ENCODE measurements at places on chromosomes 2 and 18.
A peak's percentile ranks its signal among the peaks of the same experiment; 100 is the strongest.

GRCh38 chr18:68448736-68449135, 266.2 kb downstream of the TMX3 start:
- no peak for DNase-seq

DNA sequence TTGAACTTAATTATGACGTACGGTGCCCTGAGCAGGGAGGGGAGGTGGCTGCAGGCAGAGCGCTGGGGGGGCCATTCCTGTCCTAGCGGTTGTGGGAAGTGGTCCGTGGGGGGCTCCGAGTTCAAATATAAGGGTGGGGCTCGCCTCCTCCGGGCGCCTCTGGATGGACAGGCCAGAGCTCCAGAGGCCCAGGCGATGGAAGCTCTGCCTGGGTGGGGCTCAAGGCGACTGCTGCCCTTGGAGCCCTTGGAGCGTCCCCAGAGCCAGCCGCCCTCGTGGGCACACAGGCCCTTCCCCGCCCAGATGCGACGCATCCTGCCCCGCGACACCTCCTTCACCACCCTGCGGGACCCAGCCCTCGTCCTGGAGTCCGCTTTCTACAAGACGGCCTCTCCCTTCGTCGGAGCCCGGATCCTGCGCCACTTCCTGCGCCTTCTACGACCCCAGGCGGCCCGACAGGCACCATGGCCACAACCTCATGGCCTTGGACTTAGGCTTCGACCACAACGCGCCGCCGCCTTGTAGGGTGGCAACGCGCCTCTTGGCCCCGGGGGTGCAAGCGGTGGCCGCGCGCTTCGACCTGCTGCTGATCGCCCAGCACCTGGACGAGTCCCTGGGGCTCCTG, 10.5 kb downstream of the AQP12B start:
- no peak for DNase-seq

DNA sequence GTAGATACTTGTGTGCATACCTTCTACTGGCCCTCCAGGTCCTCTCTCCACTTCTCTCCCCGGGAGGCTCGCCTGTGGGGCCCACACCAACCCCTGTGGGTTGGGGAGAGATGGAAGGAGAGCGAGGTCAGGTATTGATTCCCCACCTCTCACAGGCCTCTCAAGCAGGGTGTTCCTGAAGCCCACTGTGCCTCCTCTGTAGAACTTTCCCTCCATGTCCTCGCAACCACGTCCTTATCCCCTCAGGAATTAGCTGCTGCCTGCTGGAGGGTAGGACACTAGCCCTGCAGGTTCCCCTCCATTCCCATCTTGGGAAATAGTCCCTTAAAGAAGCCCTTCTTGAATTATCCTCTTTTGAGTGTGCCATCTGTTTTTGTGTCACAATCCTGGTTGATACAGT, 38.9 kb upstream of the KLF11 start:
- DNase-seq = no peak

- DNase-seq = no peak
Observed at GRCh38 chr18:69161383-69162028, 239.2 kb upstream of the DOK6 start.

DNA sequence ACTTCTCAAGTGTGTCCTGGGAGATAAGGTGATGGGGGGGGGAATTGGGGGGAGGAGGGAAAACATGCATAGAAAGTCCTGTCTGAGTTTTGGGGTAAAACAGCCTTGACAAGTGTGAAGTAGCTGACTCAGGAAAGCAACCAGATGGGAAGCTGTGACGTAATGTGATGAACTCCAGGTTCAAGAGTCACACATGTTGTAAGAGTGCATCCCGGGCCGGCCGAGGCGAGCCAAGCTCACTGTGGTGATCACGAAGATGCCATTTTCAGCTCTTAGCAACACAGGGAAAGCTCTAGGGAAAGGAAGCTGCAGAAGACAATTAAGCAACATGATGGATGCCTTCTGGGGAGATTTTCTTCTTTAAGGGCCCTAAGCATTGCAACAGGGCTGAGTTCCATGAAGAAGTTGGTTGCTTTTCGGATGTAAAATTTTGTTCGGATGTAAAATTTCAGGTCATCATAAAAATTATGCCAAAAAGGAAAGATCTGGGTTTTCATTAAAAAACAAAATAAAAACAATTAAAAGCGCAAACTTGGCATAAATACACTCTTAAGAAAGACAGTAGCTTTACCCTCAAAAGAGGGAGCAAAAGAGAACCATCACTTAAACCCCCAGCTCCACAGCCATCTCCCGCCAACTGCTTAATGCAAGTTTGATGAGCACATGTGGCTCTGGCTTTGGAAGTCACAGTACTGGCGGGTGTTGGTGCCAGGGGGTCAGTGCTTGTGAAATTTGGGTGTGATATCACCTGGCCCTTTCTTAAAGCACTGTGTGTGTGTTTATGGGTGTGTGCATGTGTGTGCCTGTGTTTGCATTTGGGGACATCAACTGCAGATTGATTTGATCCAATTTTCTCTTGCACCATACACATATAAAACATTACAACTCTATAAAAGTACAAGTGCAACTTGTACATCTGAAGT, 19.1 kb downstream of the SERTAD2 start:
- DNase-seq = peak; percentile 87

GRCh38 chr2:160175169-160176134, 24.6 kb downstream of the ITGB6 start:
- no peak for DNase-seq

GRCh38 chr2:241509155-241509784, 886 bp upstream of the STK25 start:
- DNase-seq = peak; percentile 88

DNA sequence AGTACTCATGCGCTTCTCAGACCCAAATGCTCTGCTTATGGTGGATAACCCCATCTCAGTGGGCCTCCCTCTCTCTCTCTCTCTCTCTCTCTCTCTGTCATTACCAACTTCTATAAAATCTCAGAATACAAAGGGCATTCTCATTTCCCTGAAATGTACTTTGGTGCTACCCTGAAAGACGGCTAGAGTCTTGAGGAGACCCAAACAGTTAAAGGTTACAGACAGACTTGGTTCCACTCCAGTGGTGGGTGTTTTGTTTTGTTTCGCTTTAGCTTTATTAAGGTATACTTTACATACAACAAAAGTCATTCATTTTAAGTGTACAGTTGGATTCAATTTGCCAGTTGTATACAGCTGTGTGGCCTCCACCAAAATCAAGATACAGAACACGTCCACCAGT, 60.9 kb downstream of the BCL11A start:
- no peak for DNase-seq

- no peak for DNase-seq
Observed at GRCh38 chr2:20674974-20675679, 8.2 kb downstream of the GDF7 start.

- DNase-seq = no peak
Observed at GRCh38 chr2:35960596-35960995, 395.0 kb upstream of the CRIM1 start.

DNA sequence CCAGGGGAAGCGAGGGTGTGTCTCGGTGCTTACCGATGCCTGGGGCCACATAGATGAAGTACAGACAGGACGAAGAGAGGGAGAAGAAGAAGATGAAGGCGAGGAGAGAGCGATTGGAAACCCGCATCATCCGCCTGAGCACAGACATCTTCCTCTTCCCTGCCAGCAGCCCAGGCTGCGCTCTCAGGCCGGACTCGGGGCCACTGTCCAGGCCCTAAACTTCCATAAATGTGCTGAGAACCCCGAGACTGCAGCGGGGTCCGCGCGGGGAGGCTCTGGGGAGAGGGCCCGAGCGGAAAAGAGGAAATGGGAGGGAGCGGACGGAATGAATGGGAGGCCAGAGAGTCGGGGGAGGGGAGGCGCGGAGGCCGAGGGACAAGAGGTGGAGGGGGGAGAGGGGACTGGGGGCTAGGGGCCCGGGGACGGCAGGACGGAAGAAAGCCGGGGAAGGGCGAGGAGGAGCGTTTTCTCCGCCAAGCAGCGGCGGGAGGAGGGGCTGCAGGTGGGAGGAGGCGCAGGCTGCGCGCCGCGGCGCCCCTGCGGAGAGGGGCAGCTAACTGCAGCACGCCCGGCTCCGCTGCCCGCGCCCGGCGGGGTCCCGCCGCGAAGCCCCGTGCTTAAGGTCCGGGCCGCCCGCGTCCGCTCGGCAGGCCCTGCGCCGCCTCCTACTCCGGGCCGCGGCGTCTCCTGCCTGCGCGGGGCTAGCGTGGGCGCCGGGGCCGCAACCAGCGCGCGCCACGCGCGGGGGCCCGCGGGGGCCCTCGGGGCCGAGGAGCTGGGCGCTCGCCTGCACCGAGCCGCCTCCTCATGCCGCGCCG, at the start of gene B4GALT6:
TSS of gene B4GALT6 (minus strand) at position 303 of the 818 bp plus-strand sequence. CDS start at position 148, 155 bp downstream.
- DNase-seq = no peak
